Left ventricle myocardium superior (tissue), 1 donor: ENCODE measurements at places on chromosomes 5 and 9. TPM values are rescaled to one million over a fixed set of nuclear protein-coding genes. Genes with fewer than 3 reads are reported as not detected.

DNA sequence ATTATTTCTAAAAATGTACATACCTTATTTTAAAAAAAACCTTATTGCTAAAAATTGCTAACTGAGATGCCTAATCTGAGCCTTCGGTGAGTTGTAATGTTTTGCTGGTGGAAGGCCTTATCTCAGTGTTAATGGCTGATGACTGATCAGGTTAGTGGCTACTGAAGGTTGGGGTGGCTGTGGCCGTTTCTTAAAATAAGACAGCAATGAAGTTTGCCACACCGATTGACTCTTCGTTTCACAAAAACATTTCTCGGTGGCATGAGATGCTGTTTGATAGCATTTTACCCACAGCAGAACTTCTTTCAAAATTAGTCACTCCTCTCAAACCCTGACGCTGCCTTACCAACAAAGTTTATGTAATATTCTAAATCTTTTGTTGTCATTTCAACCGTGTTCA is 14.7 kb downstream of the CENPK start:
- DNase-seq, result no peak

Gene ARL14EPL
- not detected for total RNA-seq

Gene STK10
- total RNA-seq, result 6.9 TPM

GRCh38 chr5:32190095-32190494 is 16.0 kb upstream of the GOLPH3 start:
- peak; percentile 67 for DNase-seq

Gene S100Z
- total RNA-seq, result 0.20 TPM

DNA sequence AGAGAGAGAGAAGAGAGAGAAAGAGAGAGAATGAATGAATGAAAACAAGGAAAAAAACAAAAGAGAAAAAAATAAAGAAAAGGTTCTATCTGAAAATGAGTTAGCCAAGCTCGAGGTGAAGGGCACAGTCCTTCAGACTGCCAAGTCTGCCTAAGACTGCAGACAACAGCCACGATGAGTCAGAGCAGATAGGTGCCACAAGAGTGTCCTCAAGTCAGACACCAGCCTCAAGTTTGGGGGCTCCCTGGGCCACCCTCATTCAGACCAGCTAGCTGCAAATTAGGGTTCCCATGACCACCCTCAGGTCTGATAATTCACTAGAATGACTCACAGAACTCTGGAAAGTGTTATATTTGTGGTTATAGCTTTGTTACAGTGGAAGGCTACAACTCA is 13.9 kb upstream of the HABP4 start:
- no peak for DNase-seq

Gene IFNA13
- total RNA-seq, result not detected

DNA sequence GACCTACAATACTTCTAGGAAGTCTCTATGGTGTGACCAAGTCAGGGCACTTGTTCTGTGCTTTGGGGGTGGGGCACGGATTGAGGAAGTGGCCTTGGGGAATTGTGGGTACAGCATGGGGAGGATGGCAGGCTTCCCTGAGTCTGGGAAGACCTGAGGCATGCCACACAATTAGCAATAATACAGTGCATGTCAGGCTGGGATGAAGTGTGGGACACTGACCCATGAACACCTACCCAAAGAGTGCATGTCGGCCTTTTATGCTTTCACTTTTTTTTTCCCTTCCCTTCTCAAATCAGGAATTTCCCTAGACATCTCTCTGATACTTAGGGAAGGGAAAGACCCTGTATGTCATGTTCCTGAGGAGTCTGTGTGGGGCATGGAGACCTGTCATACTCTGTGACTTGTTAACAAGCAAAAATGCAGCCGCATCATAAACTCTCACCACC is 146.4 kb downstream of the PALM2AKAP2 start:
- no peak for DNase-seq

- DNase-seq, result no peak
Measured at GRCh38 chr9:89247431-89248353, 63.3 kb upstream of the CKS2 start.

Gene ARHGEF37
- 32.8 TPM for total RNA-seq

GRCh38 chr5:132246806-132247205 is 10.7 kb upstream of the PDLIM4 start:
- no peak for DNase-seq

Gene CCDC183
- total RNA-seq, result 2.2 TPM

DNA sequence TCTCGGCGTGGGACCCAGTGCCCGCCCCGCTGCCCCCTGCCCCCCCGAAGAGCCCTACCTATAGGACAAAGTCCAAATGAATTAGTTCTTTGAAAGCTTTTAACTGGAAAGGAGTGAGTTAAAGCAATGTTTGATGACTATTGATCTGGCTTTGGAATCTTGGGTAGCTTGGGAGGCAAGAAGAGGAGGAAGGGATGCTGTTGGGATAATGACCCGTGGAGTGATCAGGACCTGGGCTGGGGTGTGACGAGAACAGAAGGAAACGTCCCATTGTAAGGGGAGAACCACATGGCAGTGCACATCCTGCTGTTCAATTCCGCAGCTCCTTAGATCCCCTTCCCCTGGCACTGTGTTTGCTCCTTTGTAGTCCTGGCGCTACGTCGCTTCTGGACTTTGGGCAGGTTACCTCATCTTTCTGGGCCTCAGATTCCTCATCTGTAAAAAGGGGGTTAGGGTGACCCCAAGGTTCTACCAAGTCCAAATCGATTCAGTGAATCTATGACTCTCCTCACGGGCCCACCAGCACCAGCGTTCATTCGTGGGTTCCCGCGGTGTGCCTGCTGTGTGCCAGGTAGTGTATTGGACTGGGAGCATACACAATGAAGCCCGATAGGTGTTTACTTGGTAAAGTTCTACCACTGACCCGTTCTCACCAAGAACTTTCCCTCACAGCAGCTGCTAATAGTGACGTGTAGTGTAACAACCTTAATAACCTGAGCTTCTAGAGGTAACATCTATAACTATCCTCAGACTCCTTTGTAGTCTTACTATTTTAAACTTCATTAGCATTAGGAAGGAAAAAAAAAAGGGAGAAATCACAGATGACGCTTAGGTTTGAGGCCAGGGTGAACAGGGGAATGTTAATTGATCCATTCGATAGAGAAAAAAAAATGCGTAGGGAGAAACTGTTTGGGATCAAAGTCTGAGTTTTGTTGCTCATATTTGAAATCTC is 1.1 kb upstream of the NADK2 start:
- no peak for DNase-seq

GRCh38 chr5:5270958-5271785 is 131.0 kb downstream of the ADAMTS16 start:
- DNase-seq, result peak; percentile 72
